ENCODE measurements at places on chromosomes 16 and 17.
A peak's percentile ranks its signal among the peaks of the same experiment; 100 is the strongest.

GRCh38 chr16:31527734-31528274 lies at the start of gene AHSP:
Gene AHSP (plus strand): TSS chr16:31527900. CDS start chr16:31528140, 240 bp downstream.
- DNase-seq = no peak

- peak; percentile 98 for DNase-seq
Measured at GRCh38 chr16:80540516-80541305, at the start of gene DYNLRB2. Gene DYNLRB2 (plus strand): TSS chr16:80540993. CDS start chr16:80541077, 84 bp downstream.

- no peak for DNase-seq
Measured at GRCh38 chr17:4395111-4395478, 28.6 kb upstream of the UBE2G1 start.

DNA sequence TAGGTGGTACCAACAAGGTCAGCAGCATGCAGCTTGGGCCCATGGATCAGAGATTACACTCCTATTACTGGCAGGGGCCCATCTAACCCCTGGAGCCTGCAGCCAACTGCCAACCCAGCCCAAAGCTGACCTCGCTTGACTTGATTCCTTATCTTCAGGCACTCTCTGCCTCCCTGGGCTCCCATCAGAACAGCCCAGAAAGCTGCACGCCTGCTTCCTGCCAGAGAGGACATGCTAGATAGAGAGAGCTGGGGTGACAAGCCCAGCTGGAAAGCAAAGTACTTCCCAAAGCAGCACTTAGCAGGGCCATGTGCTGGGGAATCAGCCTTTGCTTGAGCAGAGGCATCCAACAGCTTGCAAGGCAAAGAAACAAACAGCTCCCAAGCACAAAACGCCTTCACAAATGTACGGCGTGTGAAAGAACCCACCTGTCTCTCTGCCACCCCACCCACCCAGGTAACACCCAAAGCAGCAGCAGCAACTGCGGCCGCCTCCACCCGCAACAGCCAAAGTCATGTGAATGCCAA lies 74.2 kb upstream of the NLK start:
- no peak for DNase-seq

DNA sequence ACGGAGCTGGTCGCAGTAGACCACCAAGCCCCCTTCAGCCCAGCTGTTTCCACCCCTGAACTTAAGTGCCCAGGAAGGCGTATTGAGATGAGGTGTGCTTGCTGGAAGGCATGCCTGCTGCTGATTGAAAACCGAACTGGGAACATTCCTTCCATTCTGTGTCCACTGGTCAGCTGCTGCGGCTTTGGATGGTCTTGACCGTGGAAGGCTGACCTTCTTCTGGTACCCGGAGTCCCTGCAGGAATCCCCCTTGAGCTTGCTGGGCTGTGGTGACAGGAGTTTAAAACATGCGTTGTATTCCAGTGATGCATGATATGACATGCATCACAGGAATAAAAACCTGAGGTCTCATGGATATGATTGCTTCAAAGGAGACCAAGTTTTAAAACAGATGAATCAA lies 31.4 kb downstream of the IL4R start:
- DNase-seq = no peak

GRCh38 chr16:81143921-81144471 lies 47.8 kb upstream of the GCSH start:
- DNase-seq = no peak

DNA sequence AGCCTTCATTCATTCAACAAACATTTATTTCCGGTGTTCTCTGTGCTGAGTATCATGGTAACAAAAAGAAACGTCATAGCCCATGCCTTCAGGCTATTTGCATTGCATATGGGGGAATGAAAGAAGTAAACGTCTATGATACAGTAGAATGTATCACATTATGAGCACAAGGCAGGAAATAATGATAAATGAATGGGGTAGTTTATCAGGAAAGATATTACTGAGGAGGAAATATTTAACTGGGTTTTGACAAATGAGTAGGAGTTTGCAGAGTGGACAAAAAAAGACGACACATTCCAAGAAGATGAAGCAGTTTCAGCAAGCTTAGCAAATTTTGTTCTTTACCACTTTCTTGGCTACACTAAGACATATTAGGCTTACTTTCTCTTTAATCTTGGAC lies 1.3 kb upstream of the KRTAP4-7 start:
- DNase-seq = no peak

GRCh38 chr16:59783191-59783590 lies 1049.1 kb upstream of the GOT2 start:
- DNase-seq = no peak

- DNase-seq = peak; percentile 29
Measured at GRCh38 chr16:56041556-56042140, 149.6 kb upstream of the GNAO1 start.

DNA sequence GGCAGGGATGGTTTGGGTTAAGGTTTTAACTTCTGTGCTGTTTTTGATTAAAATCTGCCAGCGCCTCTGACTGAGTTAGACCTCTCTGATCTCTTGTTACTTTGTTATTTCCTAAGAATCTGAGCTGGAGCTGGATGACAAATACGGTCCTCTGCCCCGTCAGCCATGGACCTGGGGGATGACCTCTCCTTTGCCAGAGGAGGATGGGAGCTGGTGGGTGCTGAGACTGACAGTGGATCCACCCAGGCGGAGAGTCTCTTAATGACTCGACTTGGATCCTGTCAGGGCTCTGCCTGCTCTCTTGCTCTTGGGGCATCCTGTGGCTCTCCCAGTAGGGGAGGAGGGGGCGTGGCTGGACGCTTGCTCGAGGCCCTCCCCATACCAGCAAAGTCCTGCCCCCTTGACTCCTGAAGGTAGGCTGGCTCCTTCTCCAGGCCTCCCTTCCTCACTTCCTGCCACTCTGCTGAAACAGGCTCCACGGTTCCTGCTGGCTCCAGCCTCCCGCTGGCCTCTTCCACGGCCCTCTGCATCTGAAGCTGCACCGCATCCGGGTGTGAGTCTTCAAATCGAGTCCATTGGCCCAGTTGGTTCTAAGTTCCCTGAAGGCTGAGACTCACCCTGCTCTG lies 24.8 kb upstream of the MAP3K14 start:
- DNase-seq = no peak

DNA sequence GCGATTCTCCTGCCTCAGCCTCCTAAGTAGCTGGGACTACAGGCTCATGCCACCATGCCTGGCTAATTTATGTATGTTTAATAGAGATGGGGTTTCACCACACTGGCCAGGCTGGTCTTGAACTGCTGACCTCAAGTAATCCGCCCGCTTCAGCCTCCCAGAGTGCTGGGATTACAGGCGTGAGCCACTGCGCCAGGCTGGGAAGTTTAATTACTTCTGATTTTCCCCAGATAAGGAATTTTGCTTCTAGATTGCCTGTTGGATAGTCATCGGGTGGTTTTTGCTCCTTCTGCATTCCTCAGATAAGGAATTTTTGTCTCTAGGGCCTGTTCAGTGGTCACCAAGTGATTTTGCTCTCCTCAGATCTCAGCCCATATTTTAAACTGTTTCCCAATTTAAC lies 112.5 kb downstream of the MAP2K4 start:
- no peak for DNase-seq

DNA sequence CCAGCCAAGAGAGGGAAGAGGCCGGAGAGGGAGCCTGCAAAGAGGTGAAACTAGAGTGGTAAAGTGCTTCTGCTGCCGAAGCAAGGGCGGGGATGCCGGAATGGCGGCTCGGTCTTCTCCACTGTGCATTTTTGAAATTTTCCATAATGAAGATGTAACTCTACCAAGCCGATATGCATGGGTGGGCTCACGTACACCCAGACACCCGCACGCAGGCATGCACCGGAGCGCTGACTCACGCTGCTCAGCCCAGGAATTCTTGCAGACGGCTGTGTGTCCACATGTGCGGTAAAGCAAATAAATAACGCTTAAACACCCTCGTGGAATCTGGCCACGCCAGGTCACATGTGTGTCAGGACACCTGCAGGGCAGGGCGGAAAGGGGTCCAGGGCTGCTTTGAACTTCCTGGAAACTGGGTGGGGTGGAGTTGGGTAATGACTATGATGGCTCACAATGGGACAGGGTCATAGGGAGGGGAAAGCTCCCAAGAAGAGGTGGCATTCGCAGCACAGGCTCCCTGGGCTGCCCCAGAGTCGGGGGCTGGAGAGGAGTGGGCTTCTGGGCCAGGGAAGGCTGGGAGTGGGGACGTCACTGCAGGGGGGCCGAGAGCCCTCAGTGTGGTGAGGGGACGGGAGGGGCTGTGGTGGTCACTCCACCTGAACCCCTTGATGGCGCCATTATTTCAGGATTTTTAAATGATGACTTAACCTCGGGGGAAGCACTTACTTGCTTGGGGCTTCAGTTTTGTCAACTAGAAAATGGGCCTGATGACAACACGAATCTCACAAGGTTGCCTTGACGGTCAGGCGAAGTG lies 265.5 kb downstream of the PARN start:
- DNase-seq = no peak

DNA sequence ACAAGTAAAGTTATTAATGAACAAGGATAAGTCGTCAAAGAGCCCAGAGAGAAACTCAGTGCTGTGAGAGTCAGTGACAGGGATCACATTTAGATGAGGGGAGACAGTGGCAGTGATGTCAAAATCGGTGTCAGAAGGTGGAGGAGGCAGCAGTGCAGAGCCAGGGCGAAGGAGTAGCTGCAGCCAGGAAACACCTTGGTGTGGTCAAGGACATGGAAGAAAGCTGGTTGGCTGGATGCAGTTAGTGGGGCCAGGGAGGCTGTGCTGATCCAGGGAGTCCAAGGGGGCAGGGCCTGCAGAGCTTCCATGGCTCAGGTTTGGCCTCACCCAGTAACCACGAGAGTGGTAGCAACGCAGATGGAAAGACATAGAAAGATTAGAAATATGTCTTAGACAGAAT lies 50.7 kb upstream of the ADORA2B start:
- no peak for DNase-seq

DNA sequence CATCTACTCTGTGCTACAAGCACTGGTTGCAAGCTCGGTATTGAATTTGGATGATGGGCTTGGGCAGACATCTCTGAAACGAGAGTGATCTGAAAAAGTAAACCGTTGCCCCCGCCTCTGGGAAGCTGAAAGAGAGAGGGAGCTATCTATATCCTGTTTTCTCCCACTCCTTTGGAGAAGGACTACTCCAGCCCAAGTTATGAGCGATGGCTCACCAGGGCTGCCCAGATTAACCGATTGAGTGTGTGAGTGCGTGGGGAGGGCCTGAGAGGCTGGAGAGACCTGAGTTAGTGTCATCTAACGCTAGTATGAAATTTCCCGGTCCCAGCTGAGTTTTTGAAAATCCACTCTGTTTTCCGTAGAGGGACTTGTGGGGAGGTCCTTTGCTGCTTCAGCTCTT lies 11.5 kb downstream of the MGAT5B start:
- no peak for DNase-seq

- peak; percentile 89 for DNase-seq
Measured at GRCh38 chr17:63919311-63919723, 678 bp upstream of the GH1 start.

DNA sequence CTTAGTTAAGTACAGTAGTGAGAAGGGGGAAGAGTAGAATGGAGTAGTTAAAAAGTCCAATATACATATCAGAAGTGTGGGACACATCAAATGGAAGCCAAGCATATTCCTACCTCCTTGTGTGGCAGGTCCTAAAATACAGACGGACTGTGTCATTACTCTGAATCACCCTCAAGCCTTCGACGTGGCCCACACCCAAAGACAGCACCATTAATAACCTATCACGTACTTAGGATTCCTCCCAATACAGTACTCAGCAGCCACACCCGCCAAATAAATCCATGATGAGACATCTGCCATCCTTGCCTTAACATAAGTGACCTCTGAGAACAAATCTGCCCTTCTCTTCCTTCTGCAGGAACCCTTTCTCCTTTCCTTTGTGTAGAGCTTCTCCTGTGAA lies 38.9 kb downstream of the UBE2G1 start:
- DNase-seq = no peak

Data from GM12865 (cell line).